Right ventricle myocardium inferior (tissue), 1 donor: ENCODE measurements at places on chromosomes 4 and X.

DNA sequence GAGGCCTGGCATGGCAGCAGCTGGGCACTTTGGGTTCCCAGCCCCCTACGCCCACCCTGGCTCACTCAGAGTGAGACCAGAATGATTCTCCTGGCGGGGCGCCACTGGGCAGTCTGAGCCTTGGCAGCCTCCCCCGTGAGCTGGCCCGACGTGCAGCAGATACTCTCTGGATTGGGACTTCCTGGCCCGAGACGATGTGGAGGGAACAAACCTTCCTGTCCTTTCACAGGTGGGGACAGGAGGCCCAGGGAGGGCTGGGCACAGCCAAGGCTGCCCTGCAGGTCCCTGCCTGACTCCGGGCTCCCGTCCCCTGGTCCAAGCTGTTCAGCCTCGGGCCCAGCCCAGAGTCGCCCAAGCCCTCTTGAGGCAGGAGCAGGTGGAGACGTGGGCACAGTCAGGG lies 17.9 kb upstream of the ADD1 start:
- DNase-seq = peak; percentile 68

DNA sequence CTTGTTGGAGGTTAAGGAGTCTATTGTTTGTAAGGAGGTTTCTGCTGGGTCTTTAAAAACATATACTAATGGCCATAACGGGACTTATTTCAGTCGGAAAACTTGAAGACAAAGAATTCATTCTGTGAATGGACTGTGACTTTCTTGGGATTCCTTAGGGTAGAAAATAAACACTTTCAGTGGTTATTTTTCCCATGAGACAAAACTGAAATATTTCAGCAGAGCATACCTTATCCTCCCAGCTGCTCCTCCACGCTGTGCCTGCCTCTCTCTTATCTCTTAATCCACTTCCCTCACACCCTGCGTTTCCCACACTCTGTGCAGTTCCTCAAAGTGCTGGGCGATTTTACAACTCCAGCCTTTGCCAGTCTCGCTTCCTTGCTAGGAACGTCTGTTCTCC lies 47.1 kb upstream of the SORBS2 start:
- DNase-seq = no peak

DNA sequence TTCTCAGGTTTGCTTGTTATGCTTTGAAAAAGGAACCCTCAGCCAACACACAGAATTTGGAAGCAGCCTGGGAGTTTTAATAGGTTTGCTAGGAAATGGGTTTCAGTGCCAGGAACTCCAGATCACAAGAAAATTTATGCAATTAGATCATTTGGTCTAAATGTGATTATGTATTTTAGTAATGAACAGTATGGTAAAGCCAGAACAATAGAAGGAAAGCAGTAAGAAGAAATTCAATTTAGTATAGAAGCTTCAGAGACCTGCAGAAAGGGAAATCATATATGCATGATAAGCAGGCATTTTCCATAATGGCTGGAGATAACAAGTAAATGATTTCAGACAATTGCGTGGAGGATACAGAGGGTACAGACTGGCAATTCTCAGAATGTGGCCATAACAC lies 184.7 kb downstream of the KCNIP4 start:
- no peak for DNase-seq

- DNase-seq = no peak
Observed at GRCh38 chr4:7655511-7656243, 220.9 kb upstream of the PSAPL1 start.

DNA sequence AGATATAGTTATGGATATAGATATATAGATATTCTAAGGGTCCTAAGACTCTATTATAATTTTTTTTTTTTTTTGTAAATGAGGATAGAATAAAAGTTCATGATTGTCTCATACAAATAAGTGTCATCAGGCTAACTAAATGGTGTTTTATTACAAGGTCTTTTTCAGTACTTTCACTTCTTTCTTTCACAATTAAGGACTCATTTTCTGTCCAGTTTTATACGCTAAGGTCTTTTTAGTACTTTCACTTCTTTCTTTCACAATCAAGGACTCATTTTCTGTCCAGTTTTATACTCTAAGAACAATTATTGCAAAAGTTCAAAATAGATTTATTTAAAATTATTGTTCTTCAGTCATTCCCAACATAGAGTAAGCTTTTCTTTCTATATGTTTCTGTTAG lies 32.7 kb downstream of the RUFY3 start:
- DNase-seq = no peak

GRCh38 chrX:63754136-63754859 lies 30.7 kb downstream of the ARHGEF9 start:
- DNase-seq = no peak

DNA sequence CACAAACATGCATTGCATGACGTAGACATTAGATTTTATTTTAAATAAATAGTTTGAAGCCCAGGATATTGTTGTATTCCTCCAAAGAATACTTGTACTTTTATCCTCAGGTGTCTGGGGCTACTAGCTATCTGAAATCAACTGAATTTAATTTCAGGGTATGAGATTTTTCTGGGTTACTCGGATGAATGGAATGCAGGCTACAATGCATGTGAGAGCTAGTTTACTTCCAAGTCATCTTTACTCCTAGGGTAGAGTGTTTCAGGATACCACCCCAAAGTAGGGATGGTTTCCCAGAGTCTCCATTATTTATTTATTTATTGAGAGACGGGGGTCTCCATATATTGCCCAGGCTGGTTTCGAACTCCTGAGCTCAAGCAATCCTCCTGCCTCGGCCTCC lies 66.4 kb downstream of the HPRT1 start:
- DNase-seq = no peak

DNA sequence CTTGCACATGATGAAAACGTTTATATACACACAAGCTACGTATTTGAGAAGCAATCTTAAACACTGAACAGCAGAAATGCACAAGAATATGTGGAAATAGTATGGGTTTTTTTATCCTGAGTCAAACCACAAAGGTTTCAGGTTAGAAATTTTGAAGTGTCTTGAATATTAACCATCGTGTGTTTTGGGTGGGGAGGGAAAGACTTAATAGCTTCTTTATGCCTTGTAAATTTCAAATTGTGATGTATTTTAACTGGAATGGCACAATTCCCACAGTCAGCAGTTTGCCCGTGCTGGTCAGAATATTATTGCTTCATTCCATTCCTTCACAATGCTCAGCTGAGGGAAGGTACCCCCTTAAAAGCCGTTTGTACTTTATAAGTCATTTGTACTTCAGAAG lies 67.4 kb upstream of the WDR1 start:
- DNase-seq = no peak

DNA sequence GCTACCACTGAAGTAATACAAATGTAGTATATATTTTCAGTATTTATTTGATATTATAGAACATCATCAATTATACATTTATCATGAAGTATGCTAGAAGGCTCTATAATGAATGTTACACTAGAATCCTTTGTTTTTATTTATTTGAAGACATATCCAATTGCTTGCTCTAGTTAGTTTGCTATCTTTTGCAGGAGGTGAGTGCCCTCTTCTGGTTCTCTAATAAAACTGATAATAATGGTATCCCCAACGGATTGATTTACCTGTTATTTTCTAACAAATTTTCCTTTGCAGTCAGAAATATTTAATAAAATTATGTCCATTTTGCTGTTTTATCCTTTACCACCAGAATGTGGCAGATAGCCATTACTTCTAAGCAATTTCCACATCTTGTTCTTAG lies 274.3 kb upstream of the TACR3 start:
- no peak for DNase-seq

DNA sequence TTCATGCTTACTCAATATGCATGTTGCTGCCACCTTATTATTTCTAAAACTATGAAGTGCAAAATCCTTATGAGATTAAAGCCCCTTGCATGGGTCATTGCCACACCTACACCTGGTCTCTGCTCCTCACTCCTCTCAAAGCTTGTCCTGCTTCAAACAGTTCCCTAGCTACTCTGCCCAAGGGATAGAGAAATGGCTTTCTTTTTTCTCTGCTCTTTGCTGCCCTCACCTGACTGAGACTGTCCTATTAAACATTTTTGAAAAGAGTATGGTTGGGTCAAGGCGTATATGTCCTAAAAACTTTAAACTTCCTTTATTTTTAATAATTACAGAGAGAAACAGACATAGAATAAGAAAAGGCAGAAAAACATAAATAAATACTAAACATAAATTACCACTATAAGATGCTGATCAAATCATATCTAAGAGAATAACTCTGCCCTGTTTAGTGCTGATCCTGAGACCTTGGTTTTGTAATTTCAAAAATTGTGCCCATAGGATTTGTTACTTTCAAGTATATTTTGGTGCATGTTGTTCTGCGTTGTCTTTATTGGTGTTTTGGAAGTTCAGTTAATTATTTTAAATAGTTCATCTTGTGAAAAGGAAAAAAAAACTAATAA lies 704.9 kb upstream of the PABPC4L start:
- DNase-seq = no peak

DNA sequence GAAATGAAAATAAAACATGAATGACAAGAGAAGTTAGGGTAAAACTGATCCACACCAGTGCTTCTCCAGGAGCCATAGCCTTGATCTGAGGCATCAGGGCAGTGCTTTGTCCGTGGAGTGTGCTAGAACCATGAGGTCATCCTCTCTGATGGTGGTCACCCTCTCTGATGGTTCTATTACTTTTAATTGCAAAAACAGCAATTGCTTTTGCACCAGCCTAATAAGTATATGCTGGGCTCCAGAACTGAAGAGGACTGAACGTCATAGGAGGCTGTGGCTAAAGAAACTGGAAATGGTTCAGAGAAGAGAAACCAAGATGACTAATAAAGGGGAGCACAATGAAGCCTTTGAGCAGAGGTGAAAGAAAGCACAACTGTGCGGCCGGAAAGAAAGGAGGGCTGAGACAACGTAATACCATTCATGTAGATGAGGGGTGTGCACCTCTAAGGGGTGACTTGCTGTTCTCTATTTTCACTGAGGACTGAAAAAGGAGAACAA lies 17.0 kb upstream of the TMEM154 start:
- no peak for DNase-seq

DNA sequence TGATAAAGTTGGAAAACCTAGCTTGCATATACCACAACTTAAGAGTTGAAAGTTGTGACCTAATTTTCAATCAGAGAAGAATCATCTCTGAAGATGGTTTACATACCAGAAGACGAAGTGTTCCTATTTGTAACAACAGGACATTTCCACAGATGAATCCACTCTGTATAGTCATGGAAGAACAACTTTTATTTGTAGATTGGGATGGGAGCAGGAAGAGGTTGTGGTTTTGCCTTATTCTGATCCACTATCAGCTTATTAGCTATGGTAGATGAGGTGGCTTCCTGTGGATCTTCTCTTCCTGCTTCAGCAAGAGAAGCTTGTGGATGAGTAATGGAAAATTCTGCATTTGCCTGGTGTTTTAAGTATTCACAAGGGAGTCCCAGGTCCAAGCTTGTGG lies 18.6 kb upstream of the SUPT20HL1 start:
- no peak for DNase-seq

- no peak for DNase-seq
Observed at GRCh38 chr4:144712775-144713174, 66.8 kb downstream of the HHIP start.

- DNase-seq = no peak
Observed at GRCh38 chr4:61511716-61512488, 311.8 kb downstream of the ADGRL3 start.
